ENCODE measurements at places on chromosomes 7 and 10.

DNA sequence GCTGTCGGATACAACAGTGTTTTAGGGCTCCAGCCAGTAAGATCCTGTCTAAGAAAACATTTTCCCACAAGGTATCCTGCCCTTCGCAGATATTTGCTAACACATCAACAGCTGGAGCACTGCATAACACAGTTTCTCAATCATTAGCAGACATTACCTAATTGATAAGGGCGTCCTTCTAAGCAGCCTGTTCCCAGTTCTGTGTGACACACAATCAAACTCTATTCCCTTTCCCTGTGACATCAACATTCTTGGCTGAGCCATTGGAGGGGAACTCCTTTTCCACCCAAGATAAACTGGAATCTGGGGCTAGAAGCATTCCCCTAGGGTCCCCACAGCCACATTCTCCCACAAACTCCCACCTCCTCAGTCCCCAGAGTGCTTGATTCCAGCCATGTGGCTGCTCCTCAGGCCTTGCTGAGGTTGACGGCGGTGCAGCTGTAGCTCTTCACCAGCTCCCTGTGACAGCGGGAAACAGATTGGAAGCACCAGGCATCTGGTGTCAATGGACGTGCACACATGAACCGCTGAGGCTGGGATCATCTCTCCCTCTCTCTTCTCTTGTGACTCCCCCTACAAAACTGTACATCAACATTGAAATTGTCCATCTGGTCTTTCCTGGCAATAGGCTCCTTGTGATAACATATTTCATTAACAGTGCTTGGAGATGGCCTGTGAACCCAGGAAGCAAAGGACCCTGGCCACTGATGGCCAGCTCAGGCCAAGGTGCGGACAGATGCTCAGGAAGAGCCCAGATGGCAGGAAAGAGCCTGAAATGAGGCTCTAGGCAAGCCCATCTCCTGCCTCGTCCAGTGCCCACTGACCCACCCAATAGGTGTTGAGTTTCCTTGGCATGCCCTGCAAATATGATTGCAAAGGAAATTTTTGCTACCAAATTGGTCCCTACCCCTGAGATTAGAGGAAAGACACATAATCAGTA lies 131.1 kb upstream of the TBX20 start:
- no peak for DNase-seq

DNA sequence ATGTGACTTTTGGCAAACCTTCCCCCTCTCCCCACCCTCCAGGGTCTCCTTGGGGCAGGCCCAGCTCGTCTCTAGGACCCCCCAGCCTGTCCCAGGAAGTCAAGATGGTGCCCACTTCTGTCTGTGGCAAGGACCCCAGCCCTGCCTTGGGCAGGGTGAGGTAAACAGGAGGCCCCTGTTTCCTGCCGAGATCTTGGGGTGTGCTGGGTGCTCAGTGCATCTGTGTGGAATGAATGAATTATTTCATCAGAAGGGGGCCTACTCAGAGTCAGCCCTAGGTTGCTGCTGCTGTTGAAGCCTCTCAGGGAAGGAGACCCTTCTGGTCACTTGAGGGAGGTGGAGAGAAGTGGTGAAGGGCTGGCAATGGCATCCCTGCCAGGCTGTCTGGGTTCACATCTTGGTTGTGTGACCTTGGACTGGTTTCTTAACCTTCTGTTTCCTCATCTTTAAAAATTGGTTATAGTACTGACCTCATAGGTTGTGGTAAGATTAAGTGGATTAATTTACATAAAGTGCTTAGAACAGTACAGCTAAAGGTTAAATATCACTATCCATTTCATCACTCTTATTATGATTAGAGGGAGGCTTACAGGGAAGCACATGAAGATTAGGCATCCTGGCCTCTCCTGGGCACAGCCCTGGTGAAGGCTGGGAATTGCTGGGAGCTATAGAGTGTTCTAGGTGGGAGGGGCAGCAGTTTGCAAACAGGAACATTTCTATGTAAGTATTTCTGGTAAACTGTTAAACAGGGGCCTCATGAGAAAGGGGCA lies 67.7 kb downstream of the ZMIZ1 start:
- no peak for DNase-seq

- no peak for DNase-seq
Observed at GRCh38 chr7:29330136-29330535, 135.6 kb downstream of the CHN2 start.

- DNase-seq, result no peak
Observed at GRCh38 chr10:110003524-110003885, 4.3 kb upstream of the ADD3 start.

GRCh38 chr7:5477723-5478531 lies 54.3 kb upstream of the TNRC18 start:
- no peak for DNase-seq

DNA sequence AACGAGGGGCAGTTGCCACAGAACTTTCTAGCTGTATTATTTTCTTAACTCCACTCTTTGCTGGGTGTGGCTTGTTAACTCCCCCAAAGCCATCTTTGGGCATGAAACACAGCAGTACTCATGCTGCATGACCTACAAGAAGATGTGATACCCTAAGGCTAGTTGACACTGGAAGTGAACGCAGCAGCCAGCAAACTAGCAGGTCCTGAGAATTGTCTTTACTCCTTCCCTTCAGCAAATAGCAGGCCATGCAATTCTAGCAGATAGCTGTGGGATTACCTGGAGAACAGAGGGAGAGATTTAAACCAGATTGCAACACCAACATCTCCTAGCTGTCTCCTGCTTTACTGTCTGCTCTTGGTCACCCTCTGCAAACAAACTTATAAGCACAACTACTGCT lies 688.0 kb upstream of the ZWINT start:
- DNase-seq, result no peak

Data from stimulated activated CD4-positive, alpha-beta T cell treated with anti-CD3 and anti-CD28 coated beads, TNF-alpha, amount 100 ng/mL, for 4 hours (primary cell).